ENCODE measurements at places on chromosomes 11 and 22.

DNA sequence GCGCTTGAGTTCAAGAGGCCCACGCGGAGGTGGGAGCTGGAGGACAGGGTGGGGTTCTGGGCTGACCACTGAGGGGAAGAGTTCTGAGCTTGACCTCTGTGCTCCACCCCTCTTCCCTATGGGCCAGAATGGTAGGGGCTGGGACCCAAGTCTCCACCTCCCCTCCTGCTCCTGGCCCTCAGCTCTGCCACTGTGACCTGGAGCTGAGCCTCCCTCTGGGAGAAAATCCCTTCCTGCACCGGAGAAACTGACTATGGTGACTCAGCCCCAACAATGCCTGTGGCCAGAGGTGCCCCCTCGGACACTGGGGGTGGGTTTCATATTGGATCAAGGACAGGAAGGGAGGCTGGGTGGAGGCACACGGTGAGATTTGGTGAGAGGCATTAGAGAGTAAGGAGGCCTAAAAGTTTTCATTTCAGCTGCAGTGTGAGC, 23.0 kb downstream of the RELT start:
- DNase-seq = no peak

DNA sequence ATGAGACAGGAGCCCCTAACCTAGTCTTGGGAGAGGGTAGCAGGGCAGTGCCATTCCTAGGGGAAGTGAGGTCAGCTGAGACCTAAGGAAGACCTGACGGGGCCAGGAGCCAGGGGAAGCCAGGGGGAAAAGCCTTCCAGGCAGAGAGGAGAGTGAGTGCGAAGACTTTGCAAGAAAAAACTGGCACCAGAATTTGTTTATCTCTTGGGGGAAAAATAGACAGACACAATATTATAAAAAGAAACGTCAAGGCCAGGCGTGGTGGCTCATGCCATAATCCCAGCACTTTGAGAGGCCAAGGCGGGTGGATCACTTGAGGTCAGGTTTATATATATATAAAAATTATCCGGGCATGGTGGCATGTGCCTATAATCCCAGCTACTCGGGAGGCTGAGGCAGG, 26.9 kb upstream of the TESMIN start:
- DNase-seq = no peak

GRCh38 chr11:68890490-68891231, 13.0 kb downstream of the MRPL21 start:
- DNase-seq = no peak

DNA sequence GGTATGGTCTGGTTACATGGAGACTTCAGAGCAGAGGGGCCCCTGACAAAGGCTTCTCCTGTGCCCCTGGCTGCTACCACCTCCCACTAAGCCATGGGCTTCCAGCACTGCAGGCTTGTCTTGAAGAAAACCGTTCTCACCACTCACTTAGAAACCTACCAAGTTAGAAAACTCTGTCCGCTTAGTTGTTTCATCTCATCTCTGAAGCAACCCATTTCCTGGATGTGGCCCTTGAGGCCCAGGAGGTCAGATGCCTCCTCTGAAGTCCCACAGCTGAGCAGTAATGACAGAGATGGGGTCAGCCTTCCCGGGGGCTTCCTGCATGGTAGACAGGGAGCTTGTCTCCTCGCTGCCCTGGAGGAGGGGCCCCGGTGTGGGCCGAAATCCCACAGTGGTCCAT, 12.9 kb downstream of the CSF2RB start:
- no peak for DNase-seq

- no peak for DNase-seq
Observed at GRCh38 chr11:15641271-15642045, 526.7 kb downstream of the INSC start.

DNA sequence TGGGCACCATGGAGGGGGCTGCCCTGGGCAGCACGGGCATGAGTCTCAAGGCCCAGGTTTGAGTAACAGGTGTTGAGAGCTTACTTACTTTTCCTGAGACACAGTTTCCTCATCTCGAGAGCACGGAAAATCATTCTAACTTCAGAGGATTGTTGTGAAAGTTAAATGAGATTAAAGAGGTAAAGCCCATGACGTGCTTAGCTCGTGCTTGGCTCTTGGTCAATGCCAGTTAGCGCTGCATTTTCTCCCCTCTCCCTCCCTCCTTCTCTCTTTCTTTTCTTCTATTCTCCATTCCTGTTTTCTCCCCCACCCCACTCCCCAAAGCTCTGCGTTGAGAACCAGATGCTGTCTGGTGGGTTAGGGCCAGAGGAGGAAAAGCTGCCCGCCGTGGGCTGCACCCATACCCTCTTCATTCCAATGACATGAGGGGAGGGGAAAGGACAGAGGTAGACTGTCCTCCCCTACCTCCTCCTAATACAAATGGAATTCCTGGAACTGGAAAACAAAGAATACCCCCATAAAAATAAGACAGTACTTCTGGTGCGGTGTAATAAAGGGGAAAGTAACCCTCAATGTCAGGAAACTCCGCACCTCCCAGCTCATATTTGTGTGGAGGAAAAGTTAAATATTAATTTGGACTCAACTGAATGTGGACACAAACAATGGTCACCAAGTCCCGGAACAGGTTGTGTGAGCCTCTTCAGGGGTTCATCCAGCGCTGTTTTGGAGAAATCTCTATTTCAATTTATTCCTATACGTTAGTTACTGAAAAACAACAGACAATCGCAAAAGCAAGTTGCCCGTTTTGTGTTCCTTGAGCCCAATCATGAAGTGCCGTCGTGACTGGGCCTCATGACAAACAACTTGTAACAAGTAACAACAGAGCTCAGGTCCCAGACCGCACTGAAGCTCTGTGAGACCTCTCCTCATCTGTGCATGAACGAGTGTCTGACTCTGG, 54.8 kb upstream of the B3GAT1 start:
- DNase-seq = no peak

Measured in LNCaP clone FGC (cell line).